ENCODE measurements at places on chromosomes 6 and 20. TPM values are rescaled to one million over a fixed set of nuclear protein-coding genes. Genes with fewer than 3 reads are reported as not detected.

- DNase-seq, result no peak
These were observed 17.4 kb downstream of the MDFI start for GRCh38 chr6:41655646-41656001.

- no peak for DNase-seq
These were observed 37.4 kb downstream of the GNAS start for GRCh38 chr20:58889798-58890517.

The EEF1A2 gene
- 2.2 TPM for total RNA-seq

The TXLNB gene
- total RNA-seq, result 0.22 TPM

- no peak for DNase-seq
These were observed 84.2 kb upstream of the PMEPA1 start for GRCh38 chr20:57794036-57794435.

- DNase-seq, result no peak
These were observed 33.0 kb upstream of the KIAA1586 start for GRCh38 chr6:57013521-57013926.

The EYS gene
- not detected for total RNA-seq

The ARG1 gene
- total RNA-seq, result not detected

DNA sequence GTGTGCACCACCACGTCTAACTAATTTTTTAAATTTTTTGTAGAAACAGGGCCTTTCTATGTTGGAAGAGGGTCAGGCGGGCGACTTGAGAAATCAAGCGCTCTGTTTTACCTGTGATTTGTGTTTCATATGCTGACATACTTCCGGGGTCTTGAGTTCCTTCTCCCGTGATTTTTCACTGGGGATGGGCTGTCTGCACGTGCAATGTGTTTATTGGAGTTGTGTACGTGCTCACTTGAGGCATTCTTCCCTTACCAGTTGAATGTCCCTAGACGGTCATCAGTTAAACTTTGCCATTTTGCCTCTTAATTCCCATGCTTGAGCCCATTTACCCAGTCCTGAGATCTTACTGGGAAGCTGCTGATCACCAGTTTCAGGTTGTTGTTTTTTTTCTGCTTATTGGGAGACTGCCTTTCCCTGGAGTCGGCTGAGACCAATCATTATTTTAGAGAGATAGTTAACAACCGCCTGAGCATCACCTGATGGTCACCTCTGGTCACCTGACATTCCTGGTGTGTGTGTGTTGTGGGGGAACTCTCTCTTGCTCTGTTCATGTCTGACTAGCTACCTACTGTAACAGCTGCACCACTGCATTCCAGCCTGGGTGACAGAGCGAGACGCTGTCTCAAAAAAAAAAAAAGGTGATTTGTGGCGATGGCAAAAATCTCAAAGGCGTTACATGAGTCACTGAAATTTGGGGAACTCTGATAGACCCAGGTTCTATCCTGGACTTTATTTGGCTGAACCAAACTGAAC, 34.8 kb upstream of the NCOA3 start:
- DNase-seq, result no peak

GRCh38 chr6:61857541-61857940, 428.5 kb downstream of the KHDRBS2 start:
- no peak for DNase-seq

- DNase-seq, result no peak
These were observed 220.7 kb downstream of the ARHGAP18 start for GRCh38 chr6:129489215-129489765.

DNA sequence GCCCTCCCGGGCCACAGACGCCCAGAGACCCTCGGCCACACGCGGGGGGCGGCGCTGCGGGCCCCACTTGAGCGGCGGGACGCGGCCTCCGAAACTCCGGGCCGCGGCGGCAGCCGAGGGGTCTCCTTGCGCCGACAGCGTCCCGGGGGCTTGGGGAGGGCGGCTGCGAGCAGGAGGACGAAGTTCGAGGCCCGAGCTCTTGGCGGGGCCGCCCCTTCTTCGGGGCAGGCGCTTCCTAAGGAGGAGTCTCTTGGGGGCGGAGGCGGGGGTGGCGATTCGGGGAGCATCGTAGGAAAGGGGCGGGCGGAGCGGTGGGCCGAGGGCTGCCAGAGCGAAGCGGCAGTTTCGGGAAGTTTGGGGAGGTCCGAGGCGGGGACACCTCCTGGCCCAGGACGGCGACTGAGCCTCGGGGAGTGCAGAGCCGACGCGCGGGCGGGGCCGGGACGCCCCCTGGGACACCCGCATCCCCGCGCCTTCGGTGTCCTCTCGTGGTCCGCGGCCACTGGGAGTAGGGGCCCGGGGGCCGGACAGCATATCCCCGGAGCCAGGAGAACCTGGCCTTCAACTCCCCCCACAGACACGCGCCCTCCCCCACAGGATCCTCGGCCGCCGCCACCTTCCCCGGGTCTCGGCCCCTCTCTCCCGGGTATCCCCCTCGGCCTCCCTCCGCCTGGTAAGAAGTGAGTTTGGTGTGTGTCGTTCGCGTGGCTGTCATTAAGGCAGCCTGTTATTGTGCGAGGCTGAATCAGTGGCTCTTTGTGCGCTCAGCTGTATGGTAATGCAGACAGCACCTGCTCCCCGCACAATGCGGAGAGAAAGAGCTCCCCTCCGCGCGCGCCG, 613 bp upstream of the DLL1 start:
- peak; percentile 68 for DNase-seq

GRCh38 chr6:37058084-37058586, 52.7 kb downstream of the FGD2 start:
- no peak for DNase-seq

The BMP2 gene
- not detected for total RNA-seq

The RSPO3 gene
- not detected for total RNA-seq

DNA sequence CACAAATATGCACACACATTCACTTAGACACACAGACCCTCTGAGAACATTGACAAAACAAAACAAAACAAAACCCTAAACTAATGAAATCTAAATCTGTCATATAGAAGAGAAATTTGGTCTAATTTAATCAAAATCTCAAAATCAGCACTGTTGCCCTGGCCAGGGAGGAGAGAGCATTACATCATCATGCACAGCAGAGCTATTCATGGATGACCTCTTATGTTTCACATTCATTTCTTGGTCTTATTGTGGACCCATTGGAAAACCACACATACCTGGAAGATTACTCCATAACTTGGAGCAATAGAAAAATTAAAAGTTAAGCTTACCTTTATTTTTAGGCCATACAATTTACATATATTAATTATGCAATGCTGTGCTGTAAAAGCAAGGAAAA, 1223.6 kb upstream of the GJE1 start:
- no peak for DNase-seq
